Fibroblast of skin of right quadriceps (primary cell): ENCODE measurements at places on chromosomes 11 and 22.

GRCh38 chr11:88167853-88168252 lies 7.4 kb downstream of the RAB38 start:
- no peak for DNase-seq

- no peak for DNase-seq
Measured at GRCh38 chr11:96013461-96014213, 89.7 kb upstream of the MTMR2 start.

DNA sequence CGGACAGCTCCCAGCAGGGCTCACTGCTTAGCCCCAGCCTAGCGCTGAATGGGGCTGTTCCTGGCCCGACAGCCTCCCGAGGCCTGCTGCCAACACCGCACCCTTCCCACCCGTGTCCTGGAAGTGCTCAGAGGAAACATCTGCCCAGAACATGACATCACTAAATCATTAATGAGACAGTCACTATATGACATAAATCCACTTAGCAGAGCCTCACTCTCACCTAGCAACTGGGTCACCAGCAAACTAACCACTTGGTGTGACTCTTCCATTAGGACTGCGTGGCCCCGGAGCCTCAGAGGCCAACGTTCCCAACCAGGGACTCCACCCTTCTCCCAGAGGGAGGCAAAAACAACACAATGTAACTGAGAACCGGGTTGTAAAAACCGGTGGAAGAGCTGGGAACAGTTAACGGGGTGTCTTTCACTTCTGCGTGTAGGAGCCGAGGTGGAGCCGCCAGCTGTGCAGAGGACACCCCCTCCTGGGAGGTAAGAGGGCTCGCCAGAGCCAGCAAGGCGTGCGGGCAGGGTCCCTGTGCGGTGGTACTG lies 21.4 kb upstream of the PACSIN2 start:
- peak; percentile 70 for DNase-seq

GRCh38 chr11:79076526-79077115 lies 364.2 kb downstream of the TENM4 start:
- no peak for DNase-seq

GRCh38 chr11:128614026-128614425 lies 26.7 kb upstream of the ETS1 start:
- no peak for DNase-seq

DNA sequence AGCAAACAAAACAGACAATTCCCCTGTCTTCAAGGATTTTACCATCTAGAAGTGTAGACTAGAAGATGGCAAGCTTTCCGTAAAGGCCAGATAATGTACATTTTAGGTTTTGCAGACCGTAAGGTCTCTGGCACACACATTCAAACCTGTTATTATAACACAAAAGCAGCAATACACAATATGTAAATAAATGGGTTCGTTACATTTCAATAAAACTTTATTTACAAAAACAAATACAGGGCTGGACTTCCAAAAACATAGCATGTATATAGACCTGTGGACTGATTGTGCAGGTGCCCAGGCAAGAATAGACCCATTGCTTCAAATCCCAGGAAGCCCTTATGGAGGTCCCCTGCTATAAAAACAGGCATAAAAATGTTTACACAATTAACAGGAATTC lies 27.1 kb upstream of the MS4A6A start:
- no peak for DNase-seq

DNA sequence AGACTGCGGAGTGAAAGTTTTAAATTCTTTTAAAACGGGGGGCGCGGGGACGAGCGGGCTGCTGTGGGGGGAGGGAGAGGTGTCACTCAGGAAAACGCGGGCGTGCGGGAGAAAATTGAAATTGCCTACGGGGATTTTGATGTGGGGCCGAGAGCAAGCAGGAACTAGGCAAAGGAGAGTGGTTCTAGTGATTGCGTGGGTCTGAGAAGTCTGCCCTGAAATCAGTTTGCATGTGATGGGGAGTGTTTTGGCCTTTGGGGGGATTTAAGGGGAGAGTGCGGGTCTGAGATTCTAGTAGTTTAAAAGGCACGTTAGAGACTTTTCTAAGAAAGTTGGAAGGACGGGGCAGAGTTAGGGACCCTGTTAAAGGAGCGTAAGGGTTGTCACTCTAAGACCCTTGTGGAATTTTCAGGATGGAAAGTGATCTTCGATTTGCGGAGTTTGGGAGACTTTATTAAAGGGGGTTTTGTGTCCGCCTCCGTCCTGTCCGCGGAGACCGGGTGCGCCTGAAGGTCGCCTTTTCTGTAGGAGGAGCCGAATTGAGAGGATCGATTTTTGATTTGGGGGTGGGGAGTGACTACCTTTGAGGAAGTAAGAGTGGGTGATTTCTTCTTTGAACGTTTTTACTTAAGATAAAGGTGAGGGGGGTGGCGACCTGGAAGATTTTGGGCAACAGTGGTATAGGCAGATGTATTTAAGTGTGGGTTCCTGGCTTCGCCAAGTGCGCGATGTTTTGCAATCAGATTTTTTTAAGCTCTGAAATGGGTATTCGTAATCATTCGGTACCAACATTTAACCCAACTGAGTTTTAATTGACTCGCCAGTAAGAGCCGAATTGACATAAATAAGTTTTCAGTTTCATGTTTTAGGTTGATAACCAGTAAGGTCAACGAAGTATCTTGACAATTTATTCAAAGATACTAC lies 1.1 kb downstream of the EED start:
- DNase-seq = no peak

DNA sequence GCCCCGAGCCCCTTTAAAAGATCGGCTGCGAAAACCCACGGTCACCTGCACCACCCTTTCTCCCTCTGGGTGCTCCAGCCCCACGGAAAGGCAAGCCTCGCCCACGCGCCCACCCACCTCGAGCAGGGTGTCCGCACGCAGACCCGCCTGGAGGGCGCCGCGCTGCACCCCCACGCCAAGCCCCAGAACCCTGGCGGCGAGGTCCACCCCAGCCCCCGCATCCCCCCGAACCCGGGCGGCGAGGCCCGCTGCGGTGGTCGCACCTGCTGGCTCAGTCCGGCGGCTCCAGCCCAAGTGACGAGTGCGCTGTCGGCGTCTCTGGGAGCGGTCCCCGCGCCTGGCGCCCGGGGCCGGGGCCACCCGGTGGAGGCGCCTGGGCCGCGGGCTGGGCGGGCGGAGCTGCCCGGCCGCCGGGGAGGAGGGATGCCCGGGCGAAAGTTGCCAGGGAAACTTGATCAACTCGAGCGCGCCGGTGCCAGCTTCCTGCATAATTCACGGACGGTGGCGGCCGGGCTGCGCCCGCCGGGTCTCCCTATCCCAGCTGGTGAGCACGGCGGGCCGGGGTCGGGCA lies 1.1 kb downstream of the SHANK2 start:
- DNase-seq = no peak

DNA sequence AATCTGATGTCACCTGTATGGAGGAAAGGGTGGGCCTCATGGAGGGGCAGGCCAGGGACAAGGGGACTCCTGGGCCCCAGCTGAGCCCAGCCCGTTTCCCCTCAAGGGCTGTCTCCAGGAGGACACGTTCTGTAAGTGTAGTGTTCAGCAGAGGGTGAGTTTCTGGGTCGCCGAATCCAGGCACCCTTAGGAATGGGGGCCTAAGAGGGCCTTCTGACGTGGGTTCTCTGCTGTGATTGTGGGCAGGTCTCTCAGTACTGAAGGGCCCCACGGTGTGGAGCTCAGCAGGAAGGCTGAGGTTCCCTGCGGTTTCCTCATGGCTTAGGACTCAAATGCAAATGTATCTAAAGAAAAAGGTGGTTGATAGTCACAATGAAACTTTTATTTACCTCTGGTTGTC lies 6.5 kb downstream of the PTDSS2 start:
- DNase-seq = no peak

- DNase-seq = peak; percentile 39
Measured at GRCh38 chr11:19076744-19077589, 16.4 kb upstream of the MRGPRX2 start.

- peak; percentile 67 for DNase-seq
Measured at GRCh38 chr22:45692549-45692948, 20.9 kb downstream of the ATXN10 start.

DNA sequence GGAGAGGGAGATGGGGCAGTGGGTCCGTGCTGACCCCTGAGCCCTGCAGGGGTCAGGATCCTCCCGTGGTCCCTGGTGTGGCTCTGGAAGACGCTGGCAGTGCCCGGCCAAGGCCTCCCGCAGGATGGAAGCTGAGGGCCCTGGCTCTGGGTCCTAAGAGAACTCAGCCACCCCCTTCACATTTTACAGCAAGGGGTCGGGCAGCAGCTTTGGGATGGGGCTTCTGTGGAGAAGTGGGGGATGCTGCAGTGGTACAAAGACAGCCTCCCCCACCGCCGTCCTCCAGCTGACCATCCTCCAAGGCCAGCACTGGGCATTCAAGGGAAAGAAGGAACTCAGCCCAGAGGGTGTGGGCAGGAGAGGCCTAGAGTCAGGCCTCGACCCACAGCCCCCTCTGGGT lies 21.8 kb upstream of the CRYBB3 start:
- DNase-seq = no peak

DNA sequence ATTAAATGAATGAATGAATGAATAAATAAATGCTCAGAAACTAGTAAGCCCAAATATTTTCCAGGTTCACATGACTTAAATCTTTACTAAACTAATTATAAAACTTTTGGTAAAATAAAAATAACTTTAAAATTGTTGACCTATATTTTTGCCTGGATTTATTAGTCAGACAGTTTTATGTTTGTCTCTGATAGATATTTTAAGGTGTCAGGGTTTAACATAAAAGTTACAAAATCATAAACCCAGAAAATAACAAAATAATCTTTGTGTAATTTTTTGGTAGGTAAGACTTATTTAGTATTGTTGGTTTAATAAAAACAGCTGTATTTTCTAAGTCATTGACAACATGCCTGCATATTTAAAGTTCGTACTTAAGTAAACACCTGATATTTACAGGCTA lies 27.4 kb upstream of the HEPHL1 start:
- DNase-seq = no peak

GRCh38 chr11:93123351-93123898 lies 74.4 kb downstream of the SLC36A4 start:
- peak; percentile 9 for DNase-seq

GRCh38 chr11:28625532-28625931 lies 517.3 kb downstream of the METTL15 start:
- no peak for DNase-seq

DNA sequence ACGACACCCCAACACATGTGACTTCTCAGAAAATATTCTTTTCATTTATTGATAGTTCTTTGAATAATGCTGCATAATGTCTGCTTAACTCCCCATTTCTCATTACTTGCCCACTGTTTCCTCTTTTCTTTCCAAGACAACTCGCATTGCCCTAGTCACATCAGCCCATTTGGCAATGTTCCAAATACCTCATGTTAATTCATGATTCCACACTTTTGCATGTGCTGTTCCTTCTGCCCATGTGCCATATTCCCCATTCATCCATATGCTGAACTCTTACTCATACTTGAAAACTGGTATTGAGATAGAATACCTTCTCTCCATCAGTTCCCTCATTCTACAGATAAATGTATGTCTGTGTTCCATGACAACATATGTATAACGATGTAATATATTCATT lies 993.7 kb downstream of the OPCML start:
- DNase-seq = no peak

- no peak for DNase-seq
Measured at GRCh38 chr11:76660533-76661305, 9.8 kb downstream of the LRRC32 start.

GRCh38 chr22:37053310-37054055 lies 1.9 kb downstream of the KCTD17 start:
- no peak for DNase-seq

- DNase-seq = peak; percentile 48
Measured at GRCh38 chr11:35619116-35619854, 1.0 kb downstream of the FJX1 start.

- peak; percentile 85 for DNase-seq
Measured at GRCh38 chr11:64661146-64661545, 61.9 kb downstream of the NRXN2 start.

DNA sequence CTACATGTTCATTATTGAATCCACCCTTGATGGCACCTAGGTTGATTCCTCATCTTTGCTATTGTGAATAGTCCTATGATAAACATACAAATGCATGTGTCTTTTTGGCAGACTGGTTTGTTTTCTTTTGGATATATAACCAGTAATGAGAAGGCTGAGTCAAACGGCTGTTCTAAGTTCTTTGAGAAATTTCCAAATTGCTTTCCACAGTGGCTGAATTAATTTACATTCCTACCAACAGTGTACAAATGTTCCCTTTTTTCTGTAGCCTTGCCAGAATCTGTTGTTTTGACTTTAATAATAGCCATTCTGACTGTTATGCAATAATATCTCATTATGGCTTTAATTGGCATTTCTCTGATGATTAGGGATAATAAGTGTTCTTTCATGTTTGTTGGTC lies 184.9 kb downstream of the CASP12 start:
- DNase-seq = no peak

DNA sequence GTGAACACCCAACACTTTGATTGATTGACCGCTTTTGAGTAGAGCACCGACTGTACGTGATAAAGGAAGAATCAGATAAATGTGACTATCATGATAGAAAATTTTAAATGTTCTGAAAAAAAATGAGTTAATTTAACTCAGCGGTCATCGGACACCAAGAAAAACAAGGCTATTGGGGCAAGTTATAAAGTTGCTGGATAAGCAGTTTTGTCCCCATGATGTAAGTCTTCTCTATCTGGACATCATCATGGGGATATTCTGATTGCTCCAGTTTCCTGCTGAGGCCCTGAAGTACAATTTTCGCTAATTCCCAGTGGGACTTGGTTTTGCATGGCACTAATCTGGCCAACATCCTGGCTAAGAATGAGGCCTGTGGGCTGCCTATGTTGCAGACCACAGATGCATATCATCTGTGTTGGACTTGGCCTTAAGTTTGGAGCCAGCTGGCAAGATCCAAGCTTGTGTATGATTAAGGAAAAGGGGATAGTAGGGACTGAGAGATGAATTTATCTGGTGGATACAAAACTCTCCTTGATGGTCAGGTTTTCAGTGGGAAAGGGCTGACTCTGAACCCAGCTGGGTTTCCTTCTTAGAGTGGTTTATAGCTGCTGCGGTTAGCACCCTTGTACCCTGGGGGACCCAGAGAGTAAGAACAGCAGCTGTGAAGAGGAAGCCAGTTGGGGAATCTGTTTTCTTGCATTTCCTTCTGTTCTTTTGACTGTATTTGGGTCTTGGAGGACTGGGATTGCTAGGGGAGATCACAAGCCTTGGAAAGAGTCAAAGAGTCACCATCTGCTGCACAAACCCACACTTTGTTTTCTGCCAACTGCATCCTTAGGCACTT lies 118.3 kb downstream of the SEZ6L start:
- no peak for DNase-seq

DNA sequence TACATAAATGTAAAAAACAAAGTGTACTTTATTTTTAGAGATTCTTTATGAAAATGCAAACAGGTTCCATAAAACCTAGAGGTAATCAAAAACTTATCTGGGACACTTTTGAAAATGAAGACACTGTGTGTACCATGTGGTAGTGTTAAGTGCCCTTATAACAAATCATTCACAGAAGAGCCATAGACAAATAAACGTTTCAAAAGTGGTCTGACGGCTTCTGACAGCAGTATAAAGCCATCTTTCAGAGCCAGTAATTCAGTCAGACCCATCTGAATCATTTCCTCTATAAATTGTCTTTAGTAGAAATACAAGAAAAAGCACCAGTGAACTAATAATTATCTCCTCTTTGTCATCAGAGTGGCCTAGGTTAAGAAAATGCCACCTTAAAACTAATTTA lies 100.0 kb downstream of the PAX6 start:
- no peak for DNase-seq
